ENCODE measurements at places on chromosomes 4 and X.

- DNase-seq = no peak
Observed at GRCh38 chr4:123488916-123489315, 92.3 kb downstream of the SPRY1 start.

DNA sequence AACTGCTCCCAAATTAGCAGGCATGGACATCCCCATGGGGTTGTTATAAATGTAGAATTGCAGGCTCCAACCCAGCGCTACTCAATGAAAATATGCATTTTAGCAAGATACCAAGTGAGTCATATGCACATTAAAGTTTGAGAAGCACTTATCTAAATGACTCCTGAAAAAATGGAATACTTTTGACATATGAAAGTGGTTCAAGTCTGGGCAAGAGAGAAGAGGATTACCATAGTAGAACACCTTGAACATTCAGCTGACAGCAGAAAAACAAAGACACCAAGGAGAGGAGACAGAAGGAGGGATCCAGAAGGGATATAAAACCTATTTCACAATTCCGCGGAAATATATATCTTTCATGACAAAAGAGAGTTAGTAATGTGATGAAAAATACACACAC lies 63.2 kb upstream of the CT83 start:
- DNase-seq = no peak

DNA sequence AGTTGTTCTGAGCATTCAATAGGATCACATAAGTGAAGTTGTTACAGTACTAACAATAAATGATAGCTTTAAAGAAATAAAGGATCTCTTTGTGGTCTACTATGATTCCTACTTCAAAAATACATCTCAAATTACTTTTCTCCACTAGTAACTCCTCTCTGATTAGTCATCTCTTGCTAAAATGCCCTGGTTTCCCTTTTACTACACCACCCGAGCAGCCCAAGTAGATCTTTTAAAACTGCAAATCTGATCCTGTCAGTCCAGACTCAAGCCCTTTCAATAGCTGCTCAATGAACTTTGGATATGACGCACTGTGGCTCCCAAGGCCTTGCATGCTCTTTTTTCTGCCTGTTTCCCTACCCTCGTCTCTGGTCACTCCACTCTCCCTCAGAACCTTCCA lies 97.5 kb downstream of the MAOA start:
- DNase-seq = no peak

DNA sequence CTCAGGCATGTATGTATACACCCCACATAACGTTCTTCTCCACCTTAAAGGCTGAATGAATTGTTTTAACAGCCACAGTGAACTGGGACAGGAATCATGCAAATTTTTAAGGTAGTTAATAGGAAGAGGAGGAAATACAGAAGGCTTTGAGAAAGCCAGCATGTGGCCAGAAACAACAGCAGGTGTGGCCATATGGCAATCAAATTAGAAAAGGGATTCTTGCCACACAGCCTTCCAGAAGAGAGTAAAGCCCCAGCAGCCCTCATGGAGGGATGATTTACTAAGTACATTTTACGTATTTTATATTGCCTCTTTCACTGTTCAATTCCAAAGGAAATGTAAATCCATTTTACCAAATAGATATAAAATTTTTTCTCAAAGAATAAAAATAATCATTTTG lies 792.2 kb downstream of the ADGRL3 start:
- DNase-seq = no peak

GRCh38 chr4:39464886-39465501 lies 6.1 kb downstream of the LIAS start:
- DNase-seq = no peak

- DNase-seq = no peak
Observed at GRCh38 chr4:86543560-86544309, 50.4 kb upstream of the PTPN13 start.

DNA sequence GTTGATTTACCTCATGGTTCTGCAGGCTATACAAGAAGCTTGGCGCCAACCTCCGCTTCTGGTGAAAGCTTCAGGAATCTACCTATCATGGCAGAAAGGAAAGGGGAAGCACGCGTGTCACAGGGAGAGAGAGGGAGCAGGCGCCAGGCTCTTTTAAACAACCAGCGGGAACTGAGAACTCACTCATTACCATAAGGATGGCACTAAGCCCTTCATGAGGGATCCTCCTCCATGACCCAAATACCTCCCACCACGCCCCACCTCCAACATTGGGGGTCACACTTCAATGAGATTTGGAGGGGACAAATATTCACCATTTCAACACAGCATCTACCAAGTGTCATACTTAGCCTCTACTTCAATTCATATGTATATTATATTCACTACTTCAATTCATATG lies 18.8 kb upstream of the TBC1D8B start:
- DNase-seq = no peak

- DNase-seq = no peak
Observed at GRCh38 chr4:141705747-141706377, 69.5 kb downstream of the IL15 start.

DNA sequence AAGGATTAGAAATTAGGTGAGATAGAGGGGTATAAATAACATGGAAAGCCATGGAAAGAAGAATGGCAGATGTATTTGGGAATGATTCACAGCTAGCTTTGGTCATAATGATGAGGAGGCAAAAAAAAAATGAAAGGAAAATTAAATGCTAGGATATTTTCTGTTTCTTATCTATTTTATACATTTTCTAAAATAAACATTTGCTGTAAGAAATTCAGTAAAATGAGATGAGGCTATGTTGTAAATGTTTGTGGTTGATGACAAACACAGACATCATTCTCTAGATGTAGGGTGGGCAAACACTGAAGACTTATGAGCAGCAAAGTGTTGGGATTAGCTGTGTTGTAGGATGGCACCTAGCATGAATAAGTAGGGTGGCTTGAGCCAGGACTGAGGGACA lies 407.1 kb downstream of the IL15 start:
- no peak for DNase-seq

- DNase-seq = no peak
Observed at GRCh38 chr4:5918331-5918985, 25.6 kb upstream of the CRMP1 start.

DNA sequence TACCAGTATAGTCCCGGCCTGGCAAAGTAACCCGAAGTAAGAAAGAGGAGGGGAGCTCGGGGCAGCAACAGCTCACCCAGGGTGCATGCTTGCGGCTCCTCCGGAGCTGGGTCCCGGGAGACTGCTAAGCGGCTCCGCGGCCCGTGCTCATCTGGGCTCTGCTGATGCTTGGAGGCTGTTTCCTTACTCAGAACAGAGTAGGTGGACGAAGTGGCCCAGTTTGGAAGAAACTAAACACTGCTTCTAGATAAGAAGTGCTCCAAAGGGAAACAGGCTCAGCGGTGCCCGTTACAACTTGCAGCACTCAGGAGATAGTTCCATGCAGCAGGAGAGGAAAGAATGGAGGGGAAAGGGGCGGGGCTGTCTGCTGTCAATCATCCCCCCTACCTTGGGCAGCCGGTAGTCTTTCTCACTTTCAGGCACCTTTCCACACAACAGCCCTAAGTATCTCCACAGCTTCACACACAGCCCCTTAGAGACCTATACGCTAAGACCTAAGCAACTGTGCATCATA lies at the start of gene COL4A6:
Gene COL4A6, minus strand, starts transcription at position 313 of the 514 bp plus-strand sequence. Its CDS starts 226 bp downstream, at position 87.
- no peak for DNase-seq

DNA sequence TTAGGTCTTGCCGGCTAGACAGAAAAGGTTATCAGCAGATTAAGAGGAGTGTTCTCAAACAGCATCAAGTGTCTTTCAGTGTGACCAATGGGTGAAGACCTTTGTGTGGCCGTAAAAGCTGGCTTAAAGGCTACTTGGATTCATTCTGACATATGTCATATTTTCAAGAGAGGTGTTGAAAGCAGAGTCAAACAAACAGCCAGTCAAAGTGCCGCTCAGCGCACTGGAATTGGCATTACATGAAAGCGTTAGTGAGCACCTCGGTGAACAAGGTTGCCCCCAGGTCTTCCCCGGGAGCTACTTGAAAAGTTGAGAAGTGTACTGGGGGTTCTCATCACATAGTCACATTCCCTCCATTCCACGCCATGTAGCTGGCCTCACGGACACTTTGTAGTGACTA lies 148.9 kb downstream of the SOX3 start:
- no peak for DNase-seq

- DNase-seq = peak; percentile 80
Observed at GRCh38 chrX:54921427-54922021, 900 bp downstream of the TRO start.

DNA sequence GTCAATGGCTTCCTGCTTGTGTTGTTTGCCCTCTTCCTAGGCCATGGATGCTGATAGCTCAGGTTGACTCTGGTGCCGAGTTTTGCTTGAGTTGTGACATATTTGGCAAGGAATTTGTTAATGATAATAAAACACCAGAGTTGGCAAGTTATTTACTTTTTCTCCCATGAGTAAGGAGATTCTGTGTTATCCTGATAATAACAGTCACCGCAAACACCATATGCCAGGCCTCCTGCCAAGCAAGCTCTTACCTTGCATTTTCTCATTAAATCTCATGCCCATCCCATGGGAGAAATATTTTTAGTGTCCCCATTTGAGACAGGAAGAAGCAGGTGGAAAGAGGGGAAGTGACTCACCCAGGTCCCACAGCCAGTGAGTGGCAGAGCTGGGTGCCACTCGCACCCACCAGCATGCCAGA lies 67.4 kb upstream of the CLCN4 start:
- no peak for DNase-seq

DNA sequence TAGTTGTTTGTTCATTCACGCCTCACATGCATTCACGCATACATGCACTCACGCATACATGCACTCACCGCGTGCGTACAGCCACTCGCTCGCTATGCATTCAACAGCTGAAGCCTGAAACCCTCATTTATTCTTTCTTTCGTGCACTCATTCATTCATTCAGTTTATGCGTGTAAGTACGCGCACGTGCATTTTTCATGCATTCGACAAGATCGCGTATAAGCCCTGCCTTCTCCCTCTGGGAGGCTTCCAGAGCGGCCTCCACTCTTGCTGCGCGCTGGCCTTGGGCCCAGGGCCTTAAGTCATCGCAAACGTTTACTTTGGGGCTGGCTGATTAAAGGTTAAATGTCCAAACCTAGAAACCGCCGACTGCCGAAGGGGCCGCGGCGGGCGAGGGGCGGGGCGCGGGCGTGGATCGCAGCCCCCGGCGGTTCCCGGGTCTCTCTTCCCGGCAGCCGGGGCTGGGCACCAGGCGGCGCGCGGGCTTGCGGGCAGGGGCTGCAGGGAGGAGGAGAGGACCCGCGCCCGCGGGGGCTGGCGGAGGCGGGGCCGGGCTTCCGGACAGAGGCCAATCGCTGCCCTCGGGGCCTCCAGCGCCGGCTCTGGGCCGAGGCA lies at the start of gene GYG2:
Gene GYG2, plus strand, starts transcription at position 587 of the 615 bp plus-strand sequence. CDS start 1,259 bp downstream, outside the sequence.
- DNase-seq = no peak

GRCh38 chr4:2797545-2798305 lies 4.8 kb downstream of the SH3BP2 start:
- DNase-seq = peak; percentile 59

GRCh38 chr4:185700630-185701029 lies 111.4 kb downstream of the SORBS2 start:
- DNase-seq = no peak

- no peak for DNase-seq
Observed at GRCh38 chr4:85452058-85452731, 22.8 kb upstream of the ARHGAP24 start.

GRCh38 chr4:101710806-101711205 lies 79.7 kb upstream of the BANK1 start:
- DNase-seq = no peak

DNA sequence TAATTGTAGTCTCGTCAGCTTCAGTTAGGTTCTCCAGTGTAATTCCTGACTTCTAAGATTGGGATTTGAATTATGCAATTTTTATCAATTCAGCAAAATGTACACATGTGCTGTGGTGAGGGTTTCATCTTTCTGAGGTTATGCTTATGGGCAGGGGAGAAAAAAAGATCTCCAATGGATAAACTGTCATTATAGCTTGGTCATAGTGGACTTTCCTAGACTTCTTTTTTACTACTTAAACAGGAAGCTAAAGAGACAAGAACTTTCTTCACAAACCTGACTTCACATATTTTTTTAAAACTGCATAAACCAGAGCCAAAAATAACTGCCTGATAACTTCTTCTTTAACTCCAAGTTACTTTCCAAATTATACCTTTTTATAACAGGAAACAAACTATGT lies 21.7 kb upstream of the SPP1 start:
- DNase-seq = no peak

GRCh38 chrX:9447906-9448305 lies 17.0 kb upstream of the TBL1X start:
- no peak for DNase-seq

- DNase-seq = no peak
Observed at GRCh38 chr4:128394778-128395177, 107.2 kb upstream of the PGRMC2 start.

GRCh38 chr4:147617173-147617840 lies at the start of gene TMEM184C:
TSS of gene TMEM184C (plus strand) at chr4:147617397. CDS start at chr4:147617957, 560 bp downstream.
- DNase-seq = peak; percentile 99

DNA sequence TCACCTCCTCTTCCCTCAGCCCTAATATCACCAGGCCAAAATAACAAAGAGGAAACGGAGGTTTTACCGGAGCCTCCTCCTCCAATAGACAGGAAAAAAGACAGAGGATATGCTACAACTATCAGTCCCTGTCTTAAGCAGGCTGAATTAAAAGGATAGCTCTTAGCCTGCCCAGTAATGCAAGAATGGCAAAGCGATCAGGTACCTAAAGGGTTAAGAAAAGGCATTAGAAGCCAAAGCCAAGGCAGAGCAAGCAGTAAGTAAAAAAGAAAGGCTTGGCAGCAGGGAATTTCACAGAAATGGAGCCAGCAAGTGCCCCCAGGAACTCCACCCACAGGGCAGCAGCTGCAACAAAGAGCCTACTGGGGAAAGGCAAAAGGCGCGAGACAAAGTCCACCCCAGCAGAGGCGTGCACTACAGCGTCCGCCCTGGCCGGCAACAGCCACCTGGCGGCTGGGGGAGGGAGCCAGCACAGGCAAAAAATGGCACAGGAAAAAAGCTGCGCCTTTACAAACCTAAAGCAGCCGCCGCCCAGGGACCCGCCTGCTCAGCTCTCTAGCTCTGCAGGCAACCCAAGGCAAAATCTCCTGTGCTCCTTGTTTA lies 220.6 kb upstream of the ZC4H2 start:
- peak; percentile 63 for DNase-seq

GRCh38 chr4:185810746-185811508 lies 1.1 kb downstream of the SORBS2 start:
- no peak for DNase-seq

GRCh38 chrX:117752745-117753144 lies 363.9 kb downstream of the KLHL13 start:
- no peak for DNase-seq

GRCh38 chr4:6208416-6208815 lies 8.1 kb upstream of the JAKMIP1 start:
- DNase-seq = peak; percentile 26

DNA sequence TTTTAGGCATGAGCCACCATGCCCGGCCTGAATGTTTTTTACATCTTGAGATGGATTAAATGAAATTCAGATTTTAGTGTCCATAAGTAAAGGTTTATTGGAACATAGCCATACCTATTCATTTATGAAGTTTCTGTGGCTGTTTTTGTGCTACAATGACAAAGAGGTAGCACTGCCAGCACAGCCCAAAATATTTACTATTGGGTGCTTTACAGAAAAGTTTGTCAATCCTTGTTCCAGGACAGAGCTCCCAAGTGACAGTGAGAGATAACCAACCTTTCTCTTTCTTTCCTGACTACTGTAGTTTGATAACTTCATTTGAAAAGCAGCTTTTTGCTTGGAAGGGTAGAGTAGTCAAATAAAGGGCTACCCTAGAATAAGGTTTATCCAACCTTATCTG lies 116.2 kb downstream of the CAMK2D start:
- no peak for DNase-seq

All from sigmoid colon (tissue), 7 donors.